ENCODE measurements at places on chromosomes 3 and 15. TPM values are rescaled to one million over a fixed set of nuclear protein-coding genes. Genes with fewer than 3 reads are reported as not detected.

Gene CCK
- total RNA-seq: not detected

Gene SERINC4
- 0.33 TPM for total RNA-seq

Gene PRTG
- 12.0 TPM for total RNA-seq

Gene KLHL40
- not detected for total RNA-seq

DNA sequence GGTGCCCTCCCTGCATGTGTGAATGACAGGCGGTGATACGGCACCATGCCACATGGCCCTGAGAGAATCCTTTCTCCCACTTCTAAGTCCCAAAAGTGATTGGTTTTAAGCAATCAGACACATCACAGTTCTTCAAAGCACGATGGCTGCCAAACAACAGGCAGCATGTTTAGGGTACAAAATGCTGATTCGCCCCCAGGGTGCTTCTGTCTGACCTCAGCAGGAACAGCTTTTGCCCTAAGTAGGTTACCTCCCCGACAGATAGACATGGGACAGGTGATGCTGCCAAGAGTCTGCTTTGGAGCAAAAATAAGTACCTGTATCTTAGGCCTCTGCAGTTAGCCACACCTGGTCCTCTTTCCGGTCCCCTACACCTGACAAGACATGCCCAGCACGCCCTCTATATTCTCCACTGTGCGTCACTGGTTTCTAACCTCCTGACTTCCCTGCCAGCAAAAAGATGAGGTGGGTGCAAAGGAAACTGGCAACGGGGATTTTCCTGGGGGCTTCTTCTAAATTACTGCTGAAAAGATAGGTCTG lies 549.8 kb downstream of the FOXP1 start:
- no peaks in the 10 kb centered on the region for H3K27me3 ChIP-seq
- H3K27ac ChIP-seq: no peak overlapping the region
- H3K4me1 ChIP-seq: peaks cover 14% of the 10 kb centered on the region
- no peak overlapping the region for H3K4me3 ChIP-seq

DNA sequence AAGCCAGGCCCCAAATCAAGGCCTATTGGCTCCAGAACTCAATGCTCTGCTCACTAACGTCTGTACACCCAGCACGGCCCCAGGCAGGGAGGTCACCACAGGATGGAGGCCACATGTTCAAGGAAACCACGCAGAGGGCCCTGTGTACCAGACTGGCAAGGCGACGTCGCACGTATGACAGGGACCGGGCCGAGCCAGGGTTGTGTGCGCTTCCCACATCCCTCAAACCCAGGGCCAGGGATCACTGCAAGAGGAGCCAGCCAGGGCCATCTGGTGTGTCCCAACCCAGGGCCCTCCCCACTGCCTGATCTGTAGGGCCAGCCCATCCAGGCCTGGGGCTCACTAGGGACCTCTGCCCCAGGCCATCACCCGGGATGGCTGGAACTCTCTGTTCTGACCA lies 62.0 kb downstream of the ZNF445 start:
- DNase-seq: no peak
- no peaks in the 10 kb centered on the region for H3K4me1 ChIP-seq
- H3K4me3 ChIP-seq: no peak overlapping the region
- H3K36me3 ChIP-seq: no peaks in the 10 kb centered on the region
- no peak overlapping the region for H3K27ac ChIP-seq
- no peaks in the 10 kb centered on the region for H3K27me3 ChIP-seq

- DNase-seq: no peak
- H3K4me1 ChIP-seq: no peaks in the 10 kb centered on the region
- H3K27ac ChIP-seq: no peak overlapping the region
- no peaks in the 10 kb centered on the region for H3K36me3 ChIP-seq
Measured at GRCh38 chr3:139602003-139602402, 62.5 kb upstream of the RBP1 start.

DNA sequence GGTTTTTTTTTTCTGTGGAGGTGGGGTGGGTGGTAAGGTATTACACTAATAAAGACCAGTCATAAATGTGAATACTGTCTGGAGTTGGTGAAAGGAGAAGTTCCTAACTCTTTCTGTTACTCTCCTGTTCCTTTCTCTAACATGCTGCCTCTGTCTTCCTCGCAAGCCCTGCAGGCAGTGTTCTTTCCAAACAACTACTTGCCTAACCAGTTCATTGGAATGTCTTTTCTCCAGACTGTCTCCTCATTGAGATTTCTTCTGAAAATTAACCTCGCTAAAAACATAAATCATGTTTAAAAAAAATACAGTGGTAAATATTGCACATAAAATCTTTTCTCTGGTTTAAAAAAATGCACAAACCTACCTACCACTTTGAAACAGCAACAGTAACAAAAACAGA lies 135.2 kb downstream of the TP63 start:
- no peaks in the 10 kb centered on the region for H3K36me3 ChIP-seq
- no peaks in the 10 kb centered on the region for H3K27me3 ChIP-seq
- no peak overlapping the region for H3K4me3 ChIP-seq
- peaks cover 9% of the 10 kb centered on the region for H3K4me1 ChIP-seq
- peak overlapping the region; percentile 7 for H3K27ac ChIP-seq

GRCh38 chr3:17911986-17912760 lies 169.7 kb upstream of the TBC1D5 start:
- DNase-seq: no peak
- H3K36me3 ChIP-seq: no peaks in the 10 kb centered on the region
- no peaks in the 10 kb centered on the region for H3K4me1 ChIP-seq
- no peaks in the 10 kb centered on the region for H3K27me3 ChIP-seq

GRCh38 chr3:46705751-46706552 lies 4.8 kb downstream of the TMIE start:
- peaks cover 17% of the 10 kb centered on the region for H3K4me1 ChIP-seq
- peak; percentile 74 for DNase-seq
- H3K36me3 ChIP-seq: peaks cover 5% of the 10 kb centered on the region
- H3K27ac ChIP-seq: peak overlapping the region; percentile 55

DNA sequence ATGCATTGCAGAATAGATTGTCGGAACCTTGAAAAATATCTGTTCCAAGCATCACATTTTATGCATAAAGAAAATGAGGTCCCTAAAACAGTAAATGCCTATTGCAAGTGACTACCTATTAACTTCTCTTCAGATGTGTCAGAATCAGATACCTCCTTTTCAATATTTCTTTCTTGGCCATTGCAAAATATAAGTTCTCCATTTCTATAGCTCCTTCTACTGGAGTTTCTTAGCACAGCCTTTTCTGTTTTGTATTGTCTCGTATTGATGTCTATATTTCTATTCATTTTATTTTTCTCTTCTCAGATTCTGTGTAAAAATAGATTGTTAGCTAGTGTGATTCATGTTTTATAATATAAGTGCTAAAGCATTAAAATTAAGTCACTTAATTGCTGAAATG lies 63.4 kb downstream of the PPARG start:
- H3K36me3 ChIP-seq: peaks cover 16% of the 10 kb centered on the region
- H3K27ac ChIP-seq: no peak overlapping the region
- no peak overlapping the region for H3K4me3 ChIP-seq
- no peaks in the 10 kb centered on the region for H3K27me3 ChIP-seq
- H3K4me1 ChIP-seq: peaks cover 41% of the 10 kb centered on the region

- no peak for DNase-seq
- H3K36me3 ChIP-seq: peaks cover 4% of the 10 kb centered on the region
- no peak overlapping the region for H3K4me3 ChIP-seq
- peaks cover 11% of the 10 kb centered on the region for H3K27me3 ChIP-seq
- H3K4me1 ChIP-seq: no peaks in the 10 kb centered on the region
Measured at GRCh38 chr15:64895285-64896065, 16.2 kb upstream of the ANKDD1A start.

DNA sequence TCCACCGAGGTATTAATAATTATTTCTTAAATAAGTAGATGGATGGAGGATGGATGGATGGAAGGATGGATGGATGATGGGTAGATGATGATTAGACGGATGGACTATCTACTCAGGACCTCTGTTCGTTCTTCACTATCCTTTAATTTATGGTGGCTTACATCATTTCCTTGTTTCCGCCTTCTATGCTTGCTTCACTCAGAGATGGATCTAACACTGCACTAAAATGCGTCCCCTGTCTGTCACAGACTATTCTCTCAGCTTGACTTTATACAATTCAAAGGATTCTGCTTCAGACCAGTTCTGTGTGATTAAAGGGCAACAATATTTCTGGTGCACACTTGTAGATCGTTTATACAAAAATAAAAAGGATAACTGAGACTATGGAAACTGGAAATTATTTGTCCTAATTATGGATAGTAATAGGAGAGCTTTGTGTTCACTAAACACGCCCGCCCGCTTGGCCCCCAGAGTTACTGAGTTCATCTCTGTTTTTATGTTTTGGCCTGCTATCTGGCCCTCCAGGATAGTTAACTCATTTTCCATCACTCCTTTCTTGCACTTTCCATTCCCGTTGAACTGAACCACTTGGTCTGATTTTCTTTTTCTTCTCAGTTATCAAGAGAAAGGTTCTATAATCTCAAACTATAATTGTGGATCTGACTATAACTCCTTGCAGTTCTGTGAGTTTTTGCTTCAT lies 41.4 kb upstream of the CA12 start:
- no peak for DNase-seq
- no peaks in the 10 kb centered on the region for H3K27me3 ChIP-seq
- H3K36me3 ChIP-seq: no peaks in the 10 kb centered on the region
- H3K27ac ChIP-seq: no peak overlapping the region

Data from Calu3 (cell line).